Activated CD4-positive, alpha-beta T cell treated with anti-CD3 and anti-CD28 coated beads for 48 hours (primary cell): ENCODE measurements at places on chromosomes 12 and 14.

GRCh38 chr12:124851342-124851741 lies 12.3 kb downstream of the SCARB1 start:
- no peak for DNase-seq

GRCh38 chr14:50003213-50004021 lies 110.5 kb downstream of the ARF6 start:
- peak; percentile 87 for DNase-seq

- peak; percentile 81 for DNase-seq
Measured at GRCh38 chr12:6607751-6608591, 792 bp upstream of the CHD4 start.

DNA sequence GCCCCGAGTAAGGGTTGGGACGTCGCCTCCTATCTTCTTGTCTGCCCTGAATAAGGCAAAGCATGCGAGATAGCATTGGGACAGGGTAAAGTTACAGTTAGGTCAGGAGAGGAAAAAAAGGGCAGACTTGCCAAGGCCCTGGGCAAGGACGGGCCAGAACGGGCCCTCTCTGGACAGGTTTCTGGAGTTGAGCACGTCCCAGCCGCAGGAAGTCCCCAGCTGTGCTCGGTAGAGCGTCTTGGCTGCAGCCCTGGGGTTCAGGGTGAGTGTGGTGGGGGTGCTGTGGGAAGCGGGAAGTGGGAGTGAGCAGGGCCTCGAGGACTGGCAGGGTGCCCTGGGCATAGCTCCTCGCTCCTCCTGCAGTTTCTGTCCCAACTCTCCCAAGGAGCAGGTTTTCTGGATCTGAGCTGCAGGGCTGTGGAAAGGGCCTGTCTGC lies 5.4 kb downstream of the RPS6KL1 start:
- DNase-seq: no peak

DNA sequence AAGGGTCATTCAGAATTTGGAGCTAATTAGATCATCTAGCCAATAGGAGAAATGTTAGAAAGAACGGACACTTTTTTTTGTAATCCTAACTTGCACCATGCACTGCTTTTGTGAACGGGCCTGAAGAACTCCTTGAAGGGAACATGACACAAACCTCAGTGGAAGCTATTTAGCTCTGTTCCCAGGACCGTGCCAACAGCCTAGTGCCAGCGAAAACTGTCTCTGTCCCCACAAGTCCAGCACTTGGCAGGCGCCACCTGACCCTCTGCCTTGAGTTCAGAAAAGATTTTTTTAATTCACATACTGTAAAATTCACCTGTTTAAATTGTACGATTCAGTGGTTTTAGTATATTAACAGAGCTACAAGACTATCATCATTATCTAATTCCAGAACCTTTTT lies 31.3 kb upstream of the KCNA5 start:
- no peak for DNase-seq

- DNase-seq: no peak
Measured at GRCh38 chr12:79408689-79409088, 282.1 kb downstream of the PAWR start.

GRCh38 chr12:7103837-7104584 lies 5.0 kb downstream of the C1RL start:
- no peak for DNase-seq

GRCh38 chr12:47017901-47018475 lies 61.4 kb upstream of the PCED1B start:
- no peak for DNase-seq

DNA sequence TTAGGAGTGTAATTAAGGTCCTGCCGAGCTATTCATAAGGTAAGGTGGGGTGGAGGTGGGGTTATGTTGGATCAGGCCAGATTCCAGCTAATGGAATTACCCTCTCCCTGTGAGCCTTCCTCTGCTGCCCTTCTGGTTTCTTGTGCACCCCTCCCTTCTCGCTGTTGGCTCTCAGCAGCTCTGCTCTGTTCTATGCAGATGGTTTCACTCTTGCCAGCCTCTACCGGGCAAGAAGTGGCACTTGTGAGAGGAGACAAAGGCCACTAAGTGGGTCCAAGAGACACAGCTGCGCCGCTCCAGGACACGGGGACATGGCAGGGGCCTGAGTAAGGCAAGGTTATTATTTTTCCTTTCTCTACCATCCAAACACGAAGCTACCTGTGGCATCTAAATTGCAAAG lies 334.4 kb downstream of the EMP1 start:
- DNase-seq: no peak
